ENCODE measurements at places on chromosomes 7 and 10.

GRCh38 chr10:102781921-102782557 is 38.3 kb downstream of the WBP1L start:
- no peak for DNase-seq

- no peak for DNase-seq
Observed at GRCh38 chr7:105219771-105220160, 169.0 kb downstream of the SRPK2 start.

DNA sequence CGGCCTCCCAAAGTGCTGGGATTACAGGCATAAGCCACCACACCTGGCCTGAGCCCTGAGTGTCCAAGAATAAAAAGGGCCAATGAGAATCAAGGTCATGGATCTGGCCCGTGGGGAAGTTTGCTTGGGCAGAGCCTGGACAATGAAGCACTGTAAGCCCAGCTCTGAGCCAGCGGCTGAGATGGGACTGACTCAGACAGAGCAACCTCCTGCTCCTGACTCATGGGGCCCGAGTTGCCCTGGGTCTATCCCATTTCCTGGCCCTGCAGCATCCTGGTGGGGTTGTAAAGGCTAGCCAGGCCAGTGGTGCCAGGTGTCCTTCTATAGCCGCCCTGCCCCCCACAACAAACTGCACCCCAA is 5.2 kb upstream of the MYH16 start:
- no peak for DNase-seq

DNA sequence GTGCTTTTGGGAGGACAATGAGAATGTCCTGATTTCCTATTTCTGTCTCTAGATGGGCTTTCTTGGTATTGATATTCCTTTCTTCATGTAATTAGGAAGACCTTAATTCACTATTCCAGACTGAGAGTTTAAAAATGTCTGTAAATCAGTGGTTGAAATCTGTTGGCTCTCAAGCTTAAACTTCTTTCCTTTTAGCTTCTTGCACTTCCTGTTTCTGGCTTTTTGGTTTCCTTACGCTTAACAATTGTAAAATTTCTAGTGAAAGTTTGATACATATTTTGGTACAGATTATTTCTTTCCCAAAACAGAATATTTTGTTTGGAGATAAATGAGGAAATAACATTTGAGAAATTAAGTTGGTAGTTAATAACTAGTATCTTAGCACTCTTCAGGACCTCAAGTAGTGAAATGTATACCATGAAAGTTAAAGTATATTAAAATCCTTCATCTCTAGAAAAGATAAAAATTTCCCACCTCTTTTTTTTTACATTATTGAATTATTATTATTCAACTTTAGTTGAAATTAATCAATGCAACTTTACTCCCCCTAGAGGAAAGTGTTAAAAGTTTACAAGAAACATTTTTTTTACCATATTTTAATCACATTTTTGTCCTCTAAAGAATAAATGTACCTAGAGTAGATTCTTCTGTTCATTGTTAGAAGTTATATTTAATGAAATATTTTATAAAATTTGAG is 137.2 kb downstream of the PHTF2 start:
- DNase-seq = no peak

- DNase-seq = no peak
Observed at GRCh38 chr7:921071-921461, 33.4 kb downstream of the ADAP1 start.

Data from NCI-H2081 treated with DMSO at 0.1 percent for 48 hours (cell line).